ENCODE measurements at places on chromosomes 6 and 20. TPM values are rescaled to one million over a fixed set of nuclear protein-coding genes. Genes with fewer than 3 reads are reported as not detected.
A peak's percentile ranks its signal among the peaks of the same experiment; 100 is the strongest.

C6orf52 gene
- 0.82 TPM for total RNA-seq

GSTA1 gene
- not detected for total RNA-seq

PFDN4 gene
- total RNA-seq = 234 TPM

AKAP7 gene
- total RNA-seq = 205 TPM

RBBP8NL gene
- not detected for total RNA-seq

DNA sequence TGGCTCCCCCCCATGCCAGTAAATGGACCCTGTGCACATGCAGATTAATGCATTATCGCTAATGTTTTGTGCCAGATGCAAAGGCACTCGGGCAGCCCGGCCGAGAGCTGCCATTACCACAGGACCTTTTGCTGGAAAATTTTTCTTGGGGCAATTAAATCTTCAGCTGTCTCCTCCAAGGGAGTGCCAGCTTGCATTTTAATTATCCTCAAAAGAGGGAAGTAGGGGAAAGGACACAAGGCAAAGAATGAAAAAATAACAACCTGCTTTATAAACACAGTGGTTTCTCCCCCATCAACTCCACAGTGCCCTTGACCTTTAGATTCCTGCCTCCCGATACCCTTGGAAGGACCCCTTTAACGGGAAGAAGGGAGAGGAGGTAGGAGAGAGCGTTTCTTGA, 48.2 kb downstream of the PDYN start:
- no peak for DNase-seq

- no peak for DNase-seq
Observed at GRCh38 chr6:96923871-96924493, 546 bp upstream of the KLHL32 start.

DNA sequence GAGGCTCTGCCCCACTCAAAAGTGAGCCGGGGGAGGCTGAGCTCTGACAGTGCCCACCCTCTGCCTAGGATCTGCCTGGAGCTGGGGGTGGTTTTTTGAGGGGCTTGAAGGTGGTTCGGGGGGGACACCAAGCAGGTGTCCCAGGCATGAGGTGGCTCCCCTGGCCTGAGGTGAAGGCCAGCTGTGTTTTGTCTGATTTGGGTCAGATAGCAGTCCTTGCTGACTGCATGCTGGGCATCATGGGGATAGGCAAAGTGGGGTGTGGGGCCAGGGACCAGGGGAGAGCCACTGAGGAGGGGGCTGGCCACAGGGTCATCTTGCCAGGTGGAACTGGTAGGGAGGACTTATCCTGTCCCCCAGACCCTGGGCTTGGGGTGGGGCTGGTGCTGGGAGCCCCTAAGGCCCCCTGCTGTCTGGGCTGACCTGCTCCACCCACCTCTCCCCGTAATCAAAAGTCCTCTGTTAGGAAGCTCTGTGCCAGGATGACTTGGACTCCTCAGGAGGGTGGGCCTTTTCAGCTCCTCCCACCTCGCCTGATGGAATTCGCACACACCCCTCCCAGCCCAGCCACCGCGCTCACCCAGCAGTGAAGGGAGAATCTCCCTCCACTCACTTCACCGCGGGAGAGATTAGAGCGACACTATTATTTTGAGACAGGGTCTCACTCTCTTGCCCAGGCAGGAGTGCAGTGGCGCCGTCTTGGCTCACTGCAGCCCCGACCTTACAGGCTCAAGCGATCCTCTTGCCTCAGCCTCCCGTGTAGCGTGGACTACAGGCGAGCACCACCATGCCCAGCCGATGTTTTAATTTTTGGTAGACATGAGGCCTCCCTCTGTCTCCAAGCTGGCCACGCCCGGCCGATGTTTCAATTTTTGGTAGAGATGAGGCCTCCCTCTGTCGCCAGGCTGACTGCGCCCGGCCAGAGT, 1.5 kb upstream of the COL9A3 start:
- DNase-seq = no peak

- no peak for DNase-seq
Observed at GRCh38 chr6:11754625-11755271, 23.9 kb downstream of the ADTRP start.

GRCh38 chr6:98839781-98840361, 5.5 kb downstream of the POU3F2 start:
- peak; percentile 51 for DNase-seq

GRCh38 chr6:166364456-166364855, 18.3 kb downstream of the MPC1 start:
- no peak for DNase-seq

DNA sequence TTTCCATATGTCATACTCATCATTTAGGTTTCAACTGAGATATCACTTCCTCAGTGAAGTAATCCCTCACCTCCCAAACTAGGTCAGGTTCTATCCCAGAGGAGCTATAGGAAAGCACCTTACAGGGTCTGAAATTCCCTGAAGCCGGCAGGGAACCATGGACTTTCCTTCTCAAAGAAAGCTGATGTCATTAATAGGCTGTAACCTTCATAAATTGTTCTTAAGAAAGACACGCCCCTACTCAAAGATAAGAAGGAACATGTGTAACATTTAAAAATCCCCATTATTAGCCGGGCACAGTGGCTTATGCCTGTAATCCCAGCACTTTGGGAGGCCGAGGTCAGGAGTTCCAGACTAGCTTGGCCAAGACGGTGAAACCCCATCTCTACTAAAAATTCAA, 50.0 kb upstream of the RNGTT start:
- DNase-seq = no peak

DNA sequence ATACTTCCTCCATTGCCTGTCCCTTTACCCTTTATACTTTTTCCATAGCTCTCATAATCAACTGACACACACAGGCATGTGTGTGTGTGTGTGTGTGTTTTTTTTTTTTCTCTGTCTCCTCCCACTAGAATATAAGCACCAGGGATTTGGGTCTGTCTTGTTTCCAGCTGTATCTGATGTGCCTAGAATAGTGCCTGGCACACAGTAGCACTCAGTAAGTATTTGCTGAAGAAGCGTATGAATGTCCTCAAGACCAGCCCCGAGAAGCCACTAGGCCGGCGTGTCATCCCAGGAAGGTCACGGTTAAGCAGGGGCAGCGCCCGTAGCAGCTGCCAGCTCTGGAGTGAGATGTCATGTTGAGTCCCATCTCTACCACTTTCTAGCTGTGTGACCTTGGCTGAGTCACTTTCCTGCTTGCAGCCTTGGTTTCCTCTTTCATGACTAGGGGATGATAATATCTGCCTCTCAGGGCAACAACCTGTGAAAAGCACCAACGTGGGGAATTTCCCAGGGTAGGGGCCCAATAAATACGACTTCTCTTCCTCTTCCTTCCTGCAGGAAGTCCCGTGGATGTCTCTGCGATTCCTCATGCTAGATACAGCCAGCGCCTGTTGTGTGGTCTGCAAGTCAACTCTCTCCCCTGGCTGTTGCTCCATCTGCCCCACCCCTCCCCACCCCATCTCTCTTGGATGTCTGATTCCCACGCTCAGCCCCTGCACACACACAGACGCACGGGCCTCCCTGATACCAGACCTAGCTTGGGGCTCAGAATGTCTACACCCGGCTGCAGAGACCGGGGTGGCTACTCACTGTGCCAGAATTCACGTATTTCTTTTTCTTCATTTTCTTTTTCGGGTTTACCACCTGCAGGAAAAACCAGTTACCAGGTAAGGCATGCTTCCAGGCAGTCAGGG, 58.1 kb downstream of the RAB44 start:
- no peak for DNase-seq

- DNase-seq = no peak
Observed at GRCh38 chr20:13029687-13030375, 21.1 kb downstream of the SPTLC3 start.

GRCh38 chr20:22428051-22428450, 156.3 kb downstream of the FOXA2 start:
- DNase-seq = no peak

DNA sequence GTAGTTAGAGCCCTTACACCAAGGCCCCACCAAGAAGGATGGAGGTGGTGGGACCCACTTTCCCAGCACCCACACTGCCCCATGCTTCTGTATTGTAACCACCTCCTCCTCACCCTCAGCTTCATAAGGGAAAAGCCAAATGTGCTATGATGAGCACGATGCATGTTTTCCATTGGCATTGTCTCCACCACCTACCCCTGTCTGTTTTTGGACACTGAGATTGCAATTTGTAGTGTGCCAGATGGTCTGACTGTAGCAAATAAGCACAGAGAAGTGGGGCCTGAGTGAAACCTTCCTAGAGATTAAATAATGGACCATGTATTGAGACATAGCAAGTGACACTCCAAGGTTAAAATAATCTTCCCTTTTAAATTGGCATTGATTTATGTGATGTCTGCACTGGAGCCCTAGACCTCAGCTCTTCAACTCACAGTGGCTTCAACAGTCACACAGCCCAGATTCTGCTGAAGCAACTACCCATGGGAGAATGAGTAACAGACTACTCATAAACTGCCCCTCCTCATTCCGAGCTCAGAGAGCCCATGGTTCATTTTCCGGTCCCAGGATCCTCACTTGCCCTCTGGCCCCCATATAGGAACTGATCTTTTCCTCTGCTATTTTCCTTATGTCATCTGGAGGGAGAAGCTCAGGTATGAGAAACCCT, 177.9 kb downstream of the COL9A1 start:
- DNase-seq = no peak

DNA sequence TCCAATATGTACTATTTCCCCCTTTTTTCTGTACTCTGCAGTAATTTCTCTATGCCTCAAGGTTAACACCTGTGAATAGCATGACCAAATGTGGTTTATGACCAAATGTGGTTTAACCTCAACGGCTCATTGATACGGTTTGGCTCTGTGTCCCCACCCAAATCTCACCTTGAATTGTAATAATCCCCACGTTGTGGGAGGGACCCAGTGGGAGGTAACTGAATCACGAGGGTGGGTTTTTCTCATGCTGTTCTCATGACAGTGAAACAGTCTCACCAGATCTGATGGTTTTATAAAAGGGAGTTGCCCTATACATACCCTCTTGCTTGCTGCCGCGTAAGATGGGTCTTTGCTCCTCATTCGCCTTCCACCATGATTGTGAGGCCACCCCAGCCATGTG, 18.7 kb downstream of the DEK start:
- no peak for DNase-seq

- DNase-seq = no peak
Observed at GRCh38 chr20:6069669-6070068, 15.8 kb upstream of the LRRN4 start.

DNA sequence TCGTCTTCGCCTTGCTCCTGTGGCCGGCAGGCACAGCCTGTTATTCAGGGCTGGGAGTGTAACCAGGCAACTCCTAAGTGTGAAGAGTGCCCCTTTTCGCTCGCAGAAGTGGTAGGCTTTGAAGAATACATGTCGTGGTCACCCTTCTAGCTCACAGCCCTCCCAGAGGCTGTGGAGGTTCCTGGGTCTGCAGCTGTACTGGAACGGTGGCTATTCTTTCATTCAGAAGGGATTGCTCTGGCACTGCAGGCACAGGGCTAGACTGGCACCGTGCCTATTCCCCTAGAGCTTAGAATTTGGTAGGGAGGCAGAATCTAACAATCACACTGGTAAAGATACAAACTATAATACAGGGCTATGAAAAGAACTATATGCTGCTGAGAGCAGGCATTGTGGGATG, 1.1 kb upstream of the SRSF12 start:
- DNase-seq = peak; percentile 26

- DNase-seq = peak; percentile 52
Observed at GRCh38 chr20:50346374-50347283, 156.0 kb downstream of the CEBPB start.

DNA sequence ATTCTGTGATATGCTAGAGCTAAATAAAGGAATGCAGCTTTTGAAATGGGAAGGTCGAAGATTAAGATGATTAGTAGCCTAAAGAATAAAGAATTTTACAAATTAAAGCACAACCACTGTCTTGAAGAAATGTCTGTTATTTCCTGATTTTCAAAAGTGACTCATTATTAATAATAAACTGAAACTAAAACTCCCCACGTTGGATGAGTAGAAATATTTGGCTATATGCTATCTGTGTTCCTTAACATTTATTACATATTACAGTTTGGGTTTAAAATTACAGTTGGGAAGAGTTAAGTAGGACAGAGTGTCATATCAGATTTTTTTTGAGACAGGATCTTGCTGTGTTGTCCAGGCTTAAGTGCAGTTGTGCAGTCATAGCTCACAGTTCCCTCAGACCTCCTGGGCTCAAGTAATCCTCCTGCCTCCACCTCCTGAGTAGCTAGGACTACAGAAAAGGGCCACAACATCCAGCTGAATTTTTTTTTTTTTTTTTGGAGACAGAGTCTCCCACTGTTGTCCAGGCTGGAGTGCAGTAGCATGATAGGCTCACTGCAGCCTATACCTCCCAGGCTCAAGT, 47.1 kb downstream of the AKIRIN2 start:
- DNase-seq = no peak

Data from frontal cortex (tissue), 4 donors.